ENCODE measurements at places on chromosomes 2 and 18.

- DNase-seq, result no peak
These were observed 260.3 kb downstream of the AFF3 start for GRCh38 chr2:99881901-99882591.

DNA sequence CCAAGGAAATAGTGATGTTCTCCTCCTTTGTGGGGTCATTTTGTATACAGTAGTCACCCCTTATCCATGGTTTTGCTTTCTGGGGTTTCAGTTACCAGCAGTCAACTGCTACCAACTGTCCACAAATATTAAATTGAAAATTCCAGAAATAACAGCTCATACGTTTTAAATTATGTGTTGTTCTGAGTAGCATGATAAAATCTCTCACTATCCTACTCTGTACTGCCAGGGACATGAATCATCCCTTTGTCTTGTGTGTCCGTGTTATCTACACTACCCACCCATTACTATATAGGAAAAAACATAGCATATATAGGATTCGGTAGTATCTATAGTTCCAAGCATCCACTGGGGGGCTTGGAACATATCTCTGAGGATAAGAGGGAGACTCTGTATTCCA, 120.9 kb upstream of the DCC start:
- DNase-seq, result no peak

GRCh38 chr18:1296237-1296636, 391.6 kb downstream of the ADCYAP1 start:
- no peak for DNase-seq

- no peak for DNase-seq
These were observed 122.3 kb downstream of the HAUS1 start for GRCh38 chr18:46226461-46226860.
